ENCODE measurements at places on chromosomes 13 and 19.

DNA sequence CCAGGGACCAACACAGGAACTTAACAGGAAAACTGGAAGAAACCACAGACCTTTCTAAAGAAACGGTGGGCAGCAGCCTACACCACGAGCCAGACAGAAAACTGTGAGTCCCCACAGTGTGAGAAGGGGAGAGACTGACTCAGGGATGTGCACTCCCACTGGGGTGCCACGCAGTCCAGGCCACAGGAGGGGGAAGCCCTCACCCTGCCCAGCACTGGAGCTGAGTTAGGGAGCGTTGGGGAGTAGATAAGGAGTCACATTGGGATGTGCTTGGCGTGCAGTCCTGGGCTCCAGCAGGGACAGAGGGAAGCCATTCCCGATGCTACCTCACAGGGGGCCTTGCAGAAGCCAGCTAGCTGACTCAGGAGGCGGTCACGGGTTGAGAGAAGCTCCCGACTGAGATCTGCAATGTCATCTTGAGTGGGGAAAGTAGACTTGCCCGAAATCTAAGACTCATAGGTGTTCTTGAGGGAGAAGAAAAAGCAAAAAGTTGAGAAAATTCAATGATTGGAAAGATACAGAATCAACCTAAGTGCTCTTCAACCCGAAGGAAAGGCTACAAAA is 17.3 kb downstream of the SIGLEC8 start:
- DNase-seq, result no peak

GRCh38 chr13:46165485-46166223 is 16.3 kb downstream of the LCP1 start:
- DNase-seq, result no peak

DNA sequence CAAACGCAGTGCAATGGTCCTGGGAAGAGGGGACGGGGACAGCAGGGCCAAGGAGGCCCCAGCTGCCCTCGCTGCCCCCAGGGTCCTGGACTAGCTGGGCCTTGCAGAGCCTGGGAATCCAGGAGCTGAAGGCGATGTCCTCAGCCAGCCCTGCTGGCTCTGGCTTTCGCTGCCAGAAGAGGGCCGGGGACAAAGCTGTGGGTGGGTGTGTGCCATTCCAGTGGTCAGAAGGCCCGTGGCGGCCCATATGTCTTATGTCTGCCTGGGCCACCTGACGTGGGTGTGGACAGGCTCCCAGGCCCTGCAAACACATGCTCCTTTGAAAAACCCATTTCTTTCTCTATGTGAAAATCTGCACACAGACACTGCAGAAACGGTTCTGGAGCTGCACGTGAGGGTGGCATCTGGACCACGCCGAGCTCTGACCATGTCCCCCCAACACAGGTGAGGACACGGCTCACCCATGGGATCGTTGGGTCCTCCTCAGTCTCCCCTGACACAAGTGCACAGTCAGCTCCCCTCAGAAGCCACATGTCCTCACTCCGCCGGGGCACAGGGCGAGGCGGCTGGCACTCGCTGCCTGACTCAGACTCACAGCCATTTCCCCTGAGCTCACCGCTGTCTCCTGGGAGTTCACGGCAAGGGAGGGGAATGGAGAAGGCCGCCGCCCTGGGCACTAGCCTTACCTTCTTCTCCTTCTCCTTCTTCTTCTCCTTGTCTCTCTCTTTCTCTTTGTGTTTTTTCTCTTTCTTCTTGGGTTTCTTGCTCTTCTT is 16.9 kb downstream of the IZUMO4 start:
- DNase-seq, result no peak

DNA sequence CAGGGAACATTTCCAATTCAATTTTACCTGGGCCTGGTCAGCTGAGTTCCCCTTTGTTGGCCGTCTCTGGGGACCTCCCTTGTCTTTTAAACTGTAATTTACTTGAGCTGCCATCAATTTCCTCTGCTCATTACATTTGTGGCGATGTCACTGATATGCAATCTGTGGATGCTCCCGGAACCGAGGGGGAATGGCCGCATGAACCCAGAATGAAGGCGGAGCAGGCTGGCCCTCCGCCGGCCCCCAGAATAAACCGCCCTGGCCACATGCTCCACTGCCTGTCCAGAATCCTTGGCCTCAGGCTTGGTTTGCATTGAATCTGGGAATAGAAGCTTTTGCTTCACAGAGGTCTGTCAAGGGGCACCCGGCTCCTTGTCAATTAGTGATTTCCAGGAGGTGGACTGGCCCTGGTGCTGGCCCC is 276.8 kb downstream of the TEX29 start:
- DNase-seq, result no peak

DNA sequence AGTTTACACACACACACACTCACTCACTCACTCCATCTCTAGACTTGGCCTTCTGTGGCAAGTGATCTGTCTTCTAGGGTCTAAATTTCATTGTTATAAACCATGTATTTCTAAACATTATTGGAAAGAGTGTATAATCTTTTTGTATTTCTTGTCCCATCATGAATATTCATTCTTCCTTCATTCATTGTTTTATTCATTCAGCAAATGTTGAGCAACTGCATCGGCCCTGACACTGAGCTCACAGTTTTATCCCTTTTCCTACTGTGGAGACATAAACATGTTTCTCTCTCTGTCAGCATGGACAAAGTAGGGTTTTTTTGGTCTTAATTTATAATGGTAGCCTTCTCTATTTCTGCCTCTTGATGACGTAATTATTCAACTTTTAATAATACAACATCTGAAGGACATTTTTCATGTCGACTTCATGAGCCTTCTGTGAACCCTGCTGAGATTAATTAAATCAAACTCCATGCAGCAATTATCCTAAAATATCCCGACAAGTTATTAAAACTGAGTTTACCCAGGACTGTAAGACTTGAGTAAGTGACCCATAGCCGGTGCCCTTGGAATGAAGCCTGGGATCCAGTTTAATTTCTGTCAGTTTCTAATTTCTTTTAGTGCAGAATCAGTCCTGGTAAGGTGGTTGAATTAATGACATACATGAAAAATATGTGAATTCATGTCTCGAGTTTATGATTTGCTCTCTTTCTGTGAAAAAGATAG is 7.3 kb downstream of the SPATA13 start:
- no peak for DNase-seq

- DNase-seq, result no peak
Observed at GRCh38 chr19:44807652-44808462, 1.0 kb upstream of the BCAM start.

- DNase-seq, result no peak
Observed at GRCh38 chr13:43520351-43520750, 266.4 kb downstream of the ENOX1 start.

GRCh38 chr19:22901431-22902130 is 69.5 kb downstream of the ZNF723 start:
- no peak for DNase-seq

Measured in Kasumi-1 (cell line).